ENCODE measurements at places on chromosomes 5 and 9.

- DNase-seq = no peak
Measured at GRCh38 chr5:143516249-143516648, 112.8 kb upstream of the NR3C1 start.

GRCh38 chr5:5787373-5787772, 364.9 kb downstream of the ICE1 start:
- DNase-seq = no peak

GRCh38 chr5:72134226-72134899, 27.1 kb downstream of the MAP1B start:
- no peak for DNase-seq

DNA sequence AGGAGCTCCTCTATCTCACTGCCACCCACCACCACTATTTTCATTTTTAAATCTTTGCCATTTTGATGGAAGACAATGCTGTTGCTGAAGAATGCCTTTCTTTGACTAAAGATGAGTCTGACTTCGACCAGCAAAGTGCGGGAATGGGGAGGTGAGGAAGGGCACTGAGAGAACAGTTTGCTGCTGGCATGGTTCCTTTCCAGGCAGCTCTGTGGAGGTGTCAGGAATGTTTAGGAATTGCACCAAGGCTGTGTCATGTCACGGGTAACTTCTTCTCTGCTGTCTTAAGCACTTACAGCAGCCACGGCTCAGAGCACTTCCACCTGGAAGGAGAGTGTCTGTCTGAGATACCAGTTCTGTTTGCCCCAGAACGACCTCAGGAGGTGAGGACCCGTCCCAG, 41.4 kb upstream of the SHB start:
- DNase-seq = no peak

DNA sequence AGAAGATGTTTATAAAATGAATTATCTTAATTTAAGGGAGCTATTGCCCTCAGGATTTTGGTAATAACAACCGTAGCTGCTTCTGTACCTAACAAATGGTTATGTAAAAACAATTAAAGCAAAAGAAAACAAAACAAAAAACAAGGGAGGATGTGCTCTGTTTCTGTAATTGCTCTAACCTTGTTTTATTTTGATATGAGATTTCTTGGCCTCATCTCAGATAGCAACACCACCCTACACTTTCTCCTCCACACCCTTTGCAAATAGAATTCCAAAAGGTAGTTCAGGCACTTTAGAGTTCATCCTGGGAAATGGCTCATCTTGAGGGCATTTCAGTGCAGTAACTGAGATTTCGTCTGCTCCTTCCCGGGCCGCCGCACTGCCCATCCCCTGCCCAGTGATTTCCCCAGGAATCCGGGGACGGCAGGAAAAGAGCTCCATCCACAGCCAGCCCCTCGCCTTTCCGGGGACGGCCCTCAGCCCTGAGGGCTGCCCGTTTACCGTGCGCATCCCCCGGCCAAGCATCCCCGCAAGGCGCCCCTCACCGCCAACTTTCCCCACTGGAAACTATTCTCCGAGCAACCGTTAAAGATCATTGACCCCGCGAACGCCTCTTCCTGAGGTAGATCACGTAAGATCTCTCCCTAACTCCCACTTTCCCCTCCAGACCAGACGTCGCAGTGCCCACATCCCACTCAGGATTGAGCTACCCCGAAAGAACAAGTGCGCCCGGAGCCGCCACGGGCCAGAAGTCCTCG, 1.2 kb downstream of the FNBP1 start:
- peak; percentile 90 for DNase-seq

All from osteoblast (primary cell).